ENCODE measurements at places on chromosomes 1 and 21.
A peak's percentile ranks its signal among the peaks of the same experiment; 100 is the strongest.

- DNase-seq: no peak
Observed at GRCh38 chr1:14222086-14222485, 376.4 kb upstream of the KAZN start.

DNA sequence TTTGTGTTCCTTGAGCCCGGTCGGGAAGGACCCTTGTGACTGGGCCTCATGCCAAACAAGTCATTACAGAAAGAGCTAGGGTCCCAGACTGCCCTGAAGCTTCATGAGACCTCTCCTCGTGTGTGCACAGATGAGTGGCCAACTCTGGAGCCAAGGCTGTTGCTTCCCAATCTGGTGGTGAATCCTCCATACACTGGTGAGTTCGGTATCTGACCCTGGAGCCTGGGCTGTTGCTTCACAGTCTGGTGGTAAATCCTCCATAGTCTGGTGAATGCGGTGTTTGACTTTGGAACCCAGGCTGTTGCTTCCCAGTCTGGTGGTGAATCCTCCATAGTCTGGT, 737.8 kb downstream of the MATN1 start:
- DNase-seq: no peak

GRCh38 chr1:52976183-52977035, 49.3 kb downstream of the SCP2 start:
- DNase-seq: no peak

DNA sequence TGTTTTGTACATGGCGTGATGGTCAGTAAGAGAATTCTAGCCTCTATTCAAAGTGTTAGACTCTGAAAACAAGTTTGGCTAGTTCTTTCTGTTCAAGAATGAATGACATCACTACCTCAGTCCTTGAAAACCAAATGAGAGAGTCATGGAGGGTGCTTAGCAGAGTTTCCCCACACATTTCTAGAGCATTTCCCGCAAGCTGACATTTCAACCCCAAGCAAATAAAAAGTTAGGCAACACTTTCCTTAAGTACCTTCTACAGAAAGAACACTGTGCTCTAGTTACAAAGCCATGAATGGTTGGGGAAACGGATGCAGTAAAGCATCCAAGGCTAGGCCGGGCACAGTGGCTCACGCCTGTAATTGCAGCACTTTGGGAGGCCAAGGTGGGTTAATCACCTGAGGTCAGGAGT, 47.9 kb upstream of the SLC44A3 start:
- DNase-seq: no peak

DNA sequence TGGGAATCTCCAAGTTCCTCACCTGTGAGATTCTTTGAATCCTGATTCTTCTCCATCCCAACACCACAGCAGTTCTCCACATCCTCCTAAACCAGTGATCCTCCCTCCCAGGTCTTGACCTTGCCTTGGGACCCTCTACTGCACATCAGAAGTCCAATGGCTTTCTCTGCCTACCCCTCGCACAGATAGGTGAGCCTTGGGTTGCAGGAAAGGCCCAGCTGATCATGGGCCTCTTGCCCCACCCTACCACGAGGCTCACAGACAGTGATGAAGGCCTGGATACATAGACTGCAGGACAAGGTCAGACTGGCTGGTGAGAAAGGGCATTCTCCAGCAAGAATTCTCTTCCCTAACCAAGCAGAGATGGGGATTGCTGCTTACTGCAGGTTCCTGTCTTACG, 825 bp downstream of the FABP3 start:
- DNase-seq: no peak

DNA sequence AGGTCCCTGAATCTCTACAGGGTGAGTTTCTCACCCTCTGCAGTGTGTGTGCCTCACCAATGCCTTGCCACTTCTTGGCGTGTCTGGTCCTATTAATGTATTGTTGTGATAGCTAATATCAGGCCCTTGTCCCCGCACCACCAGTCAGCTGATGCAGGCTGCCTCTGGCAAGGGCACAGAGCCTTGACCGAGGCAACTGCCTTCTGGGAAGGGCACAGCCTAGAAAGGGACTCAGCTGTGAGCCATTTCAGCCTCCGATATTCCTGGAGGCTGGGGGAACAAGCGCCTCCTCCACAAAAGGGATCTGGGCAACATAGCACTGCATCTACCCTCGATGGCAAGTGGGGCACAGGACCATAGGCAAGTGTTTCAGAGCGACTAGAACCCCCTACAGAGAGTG, 27.0 kb downstream of the IL10RB start:
- no peak for DNase-seq

DNA sequence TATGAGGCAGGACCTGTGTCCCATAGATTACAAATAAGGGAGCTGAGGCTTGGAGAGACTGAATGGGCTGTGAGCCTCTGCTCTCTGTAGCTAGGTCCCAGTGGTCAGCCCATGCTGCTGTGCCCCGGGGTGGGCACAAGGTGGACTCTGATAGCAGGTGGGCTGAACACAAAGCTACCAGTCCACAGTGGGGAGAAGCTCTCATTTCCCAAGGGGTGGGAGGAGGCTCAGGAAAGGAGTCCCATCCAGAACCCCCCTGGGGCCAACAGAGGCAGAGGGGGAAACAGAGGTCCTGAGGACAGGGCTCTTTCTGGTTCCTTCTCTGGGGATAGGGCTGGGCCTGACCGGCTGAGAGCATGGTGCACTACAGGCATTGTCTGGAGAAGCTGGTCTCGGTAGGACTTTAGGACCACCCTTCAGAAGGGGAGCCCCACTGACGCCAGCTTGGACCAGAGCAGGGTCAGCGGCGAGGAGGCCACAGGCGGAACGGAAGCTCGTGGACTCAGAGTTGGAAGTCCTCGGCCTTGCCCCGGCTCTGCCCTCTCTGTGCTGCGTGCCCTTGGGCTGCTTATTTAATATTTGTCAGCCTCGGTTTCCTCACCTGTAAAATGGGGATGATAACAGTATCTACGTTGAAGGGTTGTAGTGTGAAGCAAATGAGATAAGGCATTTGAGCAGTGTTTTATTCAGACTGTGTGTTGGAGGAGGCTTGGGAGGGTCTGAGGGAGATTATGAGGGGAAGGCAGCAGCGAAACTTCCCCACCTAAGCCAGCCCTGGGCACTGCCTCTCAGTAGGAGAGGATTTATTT, 26.6 kb downstream of the SDE2 start:
- no peak for DNase-seq

DNA sequence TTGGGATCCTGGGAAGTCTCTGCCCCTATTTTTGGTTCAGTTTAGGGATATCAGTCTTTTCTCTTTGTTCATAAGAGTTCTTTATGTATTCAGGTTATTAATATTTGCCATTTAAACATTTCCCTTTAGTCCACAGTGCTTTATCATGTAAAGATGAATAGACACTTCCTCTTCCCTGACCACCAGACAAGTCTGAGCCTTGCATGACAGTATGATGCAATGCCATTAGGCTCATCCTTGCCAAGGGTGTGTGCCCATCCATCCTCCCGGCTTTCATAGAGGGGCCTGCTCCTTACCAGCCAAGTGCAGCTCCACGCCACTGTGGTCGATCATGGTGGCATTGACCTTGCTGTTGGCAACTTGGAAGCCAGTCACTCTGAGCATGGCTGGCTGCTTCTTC, 52.1 kb downstream of the ZSCAN20 start:
- DNase-seq: no peak

DNA sequence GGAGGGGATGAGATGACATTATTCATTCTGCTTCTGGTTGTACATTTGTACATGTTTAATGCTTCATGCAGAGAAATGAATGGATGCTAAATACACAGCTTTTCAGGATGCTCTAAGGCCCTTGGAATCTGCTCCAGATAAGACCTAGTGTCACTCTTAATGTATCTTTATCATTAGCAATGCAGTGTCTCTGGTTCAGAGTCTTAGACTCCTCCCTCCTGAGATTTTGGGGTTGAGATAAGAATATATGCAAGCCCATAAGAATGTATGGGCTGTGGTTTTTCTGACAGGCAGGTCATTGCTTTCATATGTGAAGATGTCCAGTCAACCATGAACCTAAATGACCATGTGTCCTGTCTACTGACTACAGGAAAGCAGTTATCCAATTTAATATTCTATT, 415.5 kb downstream of the RPS6KC1 start:
- no peak for DNase-seq

GRCh38 chr1:152873495-152873894, 4.6 kb upstream of the SMCP start:
- DNase-seq: no peak

DNA sequence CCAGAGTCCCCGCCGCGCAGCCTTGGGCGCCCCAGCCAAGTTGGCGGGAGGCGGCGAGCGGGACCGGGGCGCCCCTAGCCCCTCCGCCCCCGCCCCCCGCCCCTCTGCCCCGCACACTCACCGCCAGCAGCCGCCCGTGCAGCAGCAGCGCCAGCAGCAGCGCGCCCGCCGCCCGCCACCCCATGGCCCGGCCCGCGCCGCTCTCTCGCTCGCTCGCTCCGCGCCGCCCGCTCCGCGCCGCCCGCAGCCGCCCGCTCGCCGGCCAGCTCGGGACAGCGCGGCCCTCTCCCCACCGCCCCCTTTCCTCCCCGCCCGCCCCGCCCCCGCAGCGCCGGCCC, at the start of gene HSPG2:
HSPG2 (minus strand) TSS at position 277 of the 338 bp plus-strand sequence; CDS start at position 184, 93 bp downstream.
- DNase-seq: no peak

- no peak for DNase-seq
Observed at GRCh38 chr21:40636026-40636425, 210.9 kb downstream of the DSCAM start.

DNA sequence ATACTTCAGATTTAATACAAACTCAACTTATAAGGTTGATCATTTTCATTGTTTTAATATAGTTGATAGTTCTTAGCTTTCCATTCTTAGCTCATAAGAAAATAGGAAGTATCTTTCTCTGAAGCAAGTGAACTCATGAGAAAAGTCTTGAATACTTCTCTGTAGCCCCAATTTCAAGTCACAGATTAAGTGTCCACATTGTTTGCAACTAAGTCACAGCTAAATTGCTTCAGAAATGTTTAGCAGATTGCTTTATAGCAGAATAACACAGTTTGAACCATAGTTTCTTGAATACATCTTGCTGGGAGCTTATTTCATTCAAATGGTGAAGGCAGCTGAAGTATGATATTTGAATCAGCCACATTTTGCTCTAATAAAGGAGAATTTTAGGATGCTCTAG, 10.6 kb upstream of the PKN2 start:
- no peak for DNase-seq

- DNase-seq: no peak
Observed at GRCh38 chr1:19654386-19654785, 10.3 kb downstream of the NBL1 start.

DNA sequence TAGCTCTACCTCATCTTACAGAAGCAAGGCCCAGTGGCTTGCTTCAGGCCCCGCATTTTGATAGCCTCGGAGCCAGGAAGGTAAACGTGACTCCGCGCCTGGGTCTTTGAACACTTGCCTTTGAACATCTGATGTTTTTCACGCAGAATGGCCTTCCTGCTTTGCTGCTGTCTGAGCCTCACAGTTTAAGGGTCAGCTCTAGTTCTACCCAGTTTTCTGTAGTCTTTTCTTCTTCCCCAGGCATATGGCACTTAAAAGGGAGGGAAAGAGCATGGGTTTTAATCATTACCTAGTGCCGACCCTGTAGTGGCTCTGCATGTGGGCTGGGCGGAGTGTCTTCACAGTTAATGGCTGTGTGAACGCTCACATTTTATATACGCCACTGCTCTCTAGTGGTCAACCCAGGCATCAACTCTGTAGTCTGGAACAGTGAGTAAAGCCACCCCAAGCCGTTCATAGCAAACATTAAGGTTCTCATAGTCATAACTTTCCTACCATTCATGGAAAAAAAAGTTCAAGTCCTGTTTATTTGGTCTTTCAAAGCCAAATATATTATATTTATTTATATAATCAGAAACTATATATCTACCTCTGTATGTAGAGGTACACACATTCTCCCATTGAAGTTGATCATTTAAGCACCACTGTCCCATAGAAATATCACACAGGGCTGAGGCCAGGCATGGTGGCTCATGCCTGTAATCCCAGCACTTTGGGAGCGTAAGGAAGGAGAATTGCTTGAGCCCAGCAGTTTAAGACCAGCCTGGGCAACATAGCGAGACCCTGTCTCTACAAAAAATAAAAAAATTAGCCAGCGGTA, 78.1 kb downstream of the IER5 start:
- DNase-seq: peak; percentile 51

DNA sequence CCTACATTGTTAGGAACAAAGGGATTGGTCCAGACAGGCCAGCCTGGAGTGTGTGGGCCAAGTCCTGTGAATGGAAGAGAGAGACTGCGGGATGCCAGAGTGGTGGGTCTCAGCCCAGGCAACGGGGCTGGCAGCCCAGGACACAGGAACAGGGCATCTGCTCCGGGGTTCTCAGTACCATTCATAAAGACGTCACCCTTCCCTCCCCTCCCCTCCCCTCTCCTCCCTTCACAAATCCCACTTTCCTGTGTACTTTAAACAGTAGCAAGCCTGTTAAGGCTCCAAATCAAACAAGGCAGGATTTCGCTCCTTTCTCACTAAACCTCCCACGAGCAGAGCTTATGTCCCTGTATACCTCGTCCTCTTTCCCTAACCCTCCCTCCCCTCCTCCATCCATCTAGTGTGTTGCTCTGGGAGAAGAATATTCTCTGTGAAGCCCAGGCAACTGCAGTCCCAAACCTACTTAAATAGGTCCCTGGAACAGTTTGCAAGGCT, 4.2 kb upstream of the PLXNA2 start:
- no peak for DNase-seq

DNA sequence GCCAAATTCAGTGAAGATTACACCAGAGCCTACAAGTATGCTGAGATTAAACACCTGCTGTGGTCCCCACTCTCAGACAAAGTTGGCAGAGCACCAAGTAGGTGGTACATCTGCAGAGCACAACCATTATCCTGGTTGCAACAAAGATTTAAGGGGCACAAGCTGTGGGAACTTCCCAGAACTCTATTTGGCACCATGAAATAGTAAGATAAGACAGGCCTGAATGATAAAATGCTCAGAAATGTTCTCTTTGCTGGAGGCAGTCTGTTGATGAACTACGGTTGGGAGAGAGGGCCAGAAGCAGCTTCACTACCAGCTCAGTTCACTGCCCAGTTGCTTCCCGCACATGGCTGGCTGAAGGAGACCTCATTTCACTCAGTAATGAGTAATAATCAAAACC, 19.9 kb downstream of the RPL5 start:
- no peak for DNase-seq

All from stimulated activated CD8-positive, alpha-beta memory T cell treated with anti-CD3 and anti-CD28 coated beads, Interleukin-7, amount 100 ng/mL, for 4 hours (primary cell).